ENCODE measurements at places on chromosomes 16 and 17. TPM values are rescaled to one million over a fixed set of nuclear protein-coding genes. Genes with fewer than 3 reads are reported as not detected.

Gene CMTM2
- 0.54 TPM for total RNA-seq

Gene SOCS1
- total RNA-seq: 1.2 TPM

Gene TMEM238L
- not detected for total RNA-seq

Gene LMF1
- total RNA-seq: 26.3 TPM

Gene SYT17
- 0.62 TPM for total RNA-seq

Gene TMIGD1
- total RNA-seq: not detected

Gene MT4
- total RNA-seq: not detected

Gene CES5A
- not detected for total RNA-seq

Gene CARD14
- not detected for total RNA-seq

Gene TUBB3
- total RNA-seq: 599 TPM

Gene NOD2
- 0.46 TPM for total RNA-seq

Gene NXPH3
- not detected for total RNA-seq

Gene BMERB1
- 29.3 TPM for total RNA-seq

Gene GPR139
- not detected for total RNA-seq

Gene ZG16
- not detected for total RNA-seq

Gene HBA2
- total RNA-seq: not detected

Gene RFNG
- total RNA-seq: 72.3 TPM

Gene GUCY2D
- total RNA-seq: not detected

Gene ZNF48
- 27.4 TPM for total RNA-seq

Gene OR1A1
- total RNA-seq: not detected

Gene CCL3
- 1.3 TPM for total RNA-seq

Gene KRT28
- total RNA-seq: not detected

Gene PLLP
- 12.6 TPM for total RNA-seq

Gene SAP30BP
- total RNA-seq: 59.6 TPM

Gene CDR2
- 29.6 TPM for total RNA-seq

Gene RHOT2
- 68.0 TPM for total RNA-seq

Gene CD300H
- total RNA-seq: not detected

Gene ODAD4
- 0.84 TPM for total RNA-seq

Gene CHST5
- total RNA-seq: not detected

Gene RAPGEFL1
- 3.4 TPM for total RNA-seq

Gene KRT26
- total RNA-seq: not detected

Gene UBE2I
- total RNA-seq: 139 TPM

Gene MILR1
- not detected for total RNA-seq
